Stimulated activated CD4-positive, alpha-beta T cell treated with anti-CD3 and anti-CD28 coated beads, Interleukin-4, amount 100 ng/mL, for 24 hours (primary cell): ENCODE measurements at places on chromosomes 11 and 22.
A peak's percentile ranks its signal among the peaks of the same experiment; 100 is the strongest.

DNA sequence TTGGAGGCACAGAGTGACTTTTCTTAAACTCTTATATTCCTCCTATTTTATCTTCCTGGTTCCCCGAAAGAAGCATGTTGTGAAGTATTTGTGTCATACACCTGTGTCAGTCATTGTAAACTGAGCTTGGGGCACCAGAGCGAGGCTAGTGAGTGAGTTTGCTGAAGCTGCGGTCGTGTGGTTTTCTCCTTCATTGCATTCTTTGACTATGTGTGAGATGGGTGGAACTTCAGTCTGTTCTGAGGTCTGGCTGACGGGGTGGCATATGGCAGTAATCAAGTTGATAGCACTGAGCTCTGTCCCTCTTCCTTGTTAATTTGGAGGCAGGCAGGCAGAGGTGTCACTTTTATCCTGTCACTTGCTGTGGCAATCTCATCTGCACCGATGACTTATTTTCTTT is 4.2 kb downstream of the VPS26B start:
- peak; percentile 19 for DNase-seq

DNA sequence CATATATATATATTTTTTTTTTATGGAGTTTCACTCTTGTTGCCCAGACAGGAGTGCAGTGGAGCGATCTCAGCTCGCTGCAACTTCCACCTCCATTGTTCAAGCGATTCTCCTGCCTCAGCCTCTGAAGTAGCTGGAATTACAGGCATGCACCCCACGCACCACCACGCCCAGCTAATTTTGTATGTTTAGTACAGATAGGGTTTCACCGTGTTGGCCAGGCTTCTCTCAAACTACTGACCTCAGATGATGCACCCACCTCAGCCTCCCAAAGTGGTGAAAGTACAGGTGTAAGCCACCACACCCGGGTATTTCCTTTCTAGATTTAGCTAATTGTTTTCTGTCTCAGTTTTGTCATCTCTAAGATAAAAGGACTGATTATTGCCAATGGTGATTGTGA is 821.1 kb downstream of the CNTN5 start:
- DNase-seq, result no peak

- DNase-seq, result no peak
Observed at GRCh38 chr11:66933531-66933930, 24.7 kb downstream of the PC start.

DNA sequence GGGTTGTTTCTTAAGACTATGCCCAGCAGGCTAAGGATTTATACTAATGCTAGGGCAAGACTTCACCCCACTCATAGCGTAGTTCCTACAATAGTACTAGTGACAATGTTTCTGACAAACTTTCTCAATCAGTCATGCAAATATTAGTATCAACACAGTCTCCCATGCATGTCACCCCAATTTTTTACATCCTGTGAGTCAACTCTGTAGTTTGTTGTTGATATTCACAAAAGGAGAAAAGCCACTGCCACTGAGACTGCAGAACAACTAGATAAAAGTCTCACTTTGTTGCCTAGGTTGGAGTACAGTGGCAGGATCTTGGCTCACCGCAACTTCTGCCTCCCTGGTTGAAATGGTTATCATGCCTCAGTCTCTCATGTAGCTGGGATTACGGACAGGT is 155.2 kb downstream of the RBFOX2 start:
- no peak for DNase-seq

DNA sequence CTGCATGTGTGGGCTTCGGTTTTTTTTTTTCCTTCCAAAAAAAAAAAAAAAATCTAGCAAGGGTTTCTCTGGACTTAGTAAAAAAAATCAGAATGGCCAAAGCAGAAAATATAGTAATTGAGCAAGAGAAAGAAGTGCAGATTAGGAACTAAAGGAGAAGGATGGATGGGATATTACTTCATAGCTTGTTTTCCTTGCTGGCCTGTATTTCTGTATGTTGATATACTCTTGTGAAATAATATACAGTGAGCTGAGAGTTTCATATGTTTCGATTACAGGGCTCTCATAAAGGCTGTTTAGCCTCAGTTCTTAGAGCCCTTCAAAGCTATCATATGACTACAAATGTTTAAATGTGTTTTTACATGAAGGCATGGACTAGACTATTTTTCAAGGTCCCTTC is 34.3 kb upstream of the NFRKB start:
- no peak for DNase-seq

DNA sequence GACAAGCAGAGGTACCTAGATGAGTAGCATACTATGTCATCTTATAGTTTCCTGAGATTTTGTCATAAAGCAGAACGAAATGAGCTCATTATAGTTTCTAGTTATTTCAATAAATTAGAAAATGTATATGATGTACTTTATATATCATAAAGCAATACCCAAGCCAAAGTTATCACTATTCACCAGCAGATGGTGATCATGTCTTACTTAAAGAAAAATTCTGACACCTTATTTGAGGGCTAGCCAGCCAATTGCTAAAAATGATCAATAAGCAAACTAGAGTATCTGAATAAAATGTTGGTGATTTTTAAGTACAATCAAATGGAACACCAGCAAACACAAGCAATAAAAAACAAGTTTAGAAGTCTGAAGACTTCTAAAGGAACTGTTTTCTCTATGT is 44.1 kb downstream of the RSF1 start:
- no peak for DNase-seq

- peak; percentile 54 for DNase-seq
Observed at GRCh38 chr11:59802639-59803176, 7.9 kb downstream of the MRPL16 start.

- no peak for DNase-seq
Observed at GRCh38 chr22:22474733-22475132, 33.8 kb downstream of the ZNF280B start.

- no peak for DNase-seq
Observed at GRCh38 chr11:64120951-64121569, 44.9 kb downstream of the MACROD1 start.

- no peak for DNase-seq
Observed at GRCh38 chr22:19442166-19442565, 5.3 kb downstream of the C22orf39 start.

- DNase-seq, result no peak
Observed at GRCh38 chr22:38468443-38469305, 778 bp downstream of the KDELR3 start.

DNA sequence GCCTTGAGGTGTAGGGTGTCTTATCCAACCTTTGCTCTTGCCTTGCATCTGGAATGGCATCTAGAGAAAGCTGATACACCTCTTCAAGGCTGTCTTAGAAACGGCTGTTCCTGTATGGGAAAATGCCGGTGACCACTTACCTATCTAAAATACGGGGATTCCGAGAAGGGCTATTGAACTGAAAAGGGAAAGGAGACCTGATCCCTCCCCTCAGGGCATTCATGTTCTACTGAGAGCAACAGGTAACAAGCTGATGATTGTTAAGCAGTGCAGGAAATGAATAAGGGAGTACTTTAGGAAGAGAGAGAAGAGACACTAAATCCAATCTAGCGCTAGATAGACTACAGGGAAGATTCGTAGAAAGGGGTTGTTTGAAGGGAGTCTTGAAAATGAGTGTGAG is 1388.1 kb downstream of the FAM181B start:
- no peak for DNase-seq

- DNase-seq, result no peak
Observed at GRCh38 chr11:130141561-130142341, 17.8 kb upstream of the ST14 start.
